ENCODE measurements at places on chromosomes 13 and 19.

DNA sequence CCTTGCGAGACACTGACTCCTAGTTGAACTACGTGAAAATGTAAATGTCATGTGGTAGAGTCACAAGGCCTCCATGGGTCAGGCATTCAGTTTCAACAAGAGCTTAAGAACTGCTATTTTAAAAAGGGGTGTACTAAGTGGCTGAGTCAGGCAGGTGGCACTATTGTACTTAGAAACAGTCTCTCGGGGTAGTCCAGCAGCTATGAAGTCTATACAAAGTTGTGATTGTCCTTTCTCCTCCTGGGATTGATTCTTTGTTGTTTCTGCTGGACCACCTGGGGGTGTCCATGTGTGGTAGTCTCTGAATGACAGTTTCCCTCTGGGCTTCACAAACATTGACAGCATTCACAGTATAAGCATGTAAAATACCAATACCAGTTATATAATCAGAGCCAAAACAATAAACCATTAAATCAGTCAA is 33.0 kb downstream of the UGGT2 start:
- DNase-seq: no peak

- no peak for DNase-seq
Measured at GRCh38 chr19:40630571-40631160, 29.5 kb downstream of the LTBP4 start.

- DNase-seq: no peak
Measured at GRCh38 chr19:38012290-38012689, 105.3 kb downstream of the SIPA1L3 start.

- DNase-seq: no peak
Measured at GRCh38 chr13:60869941-60870613, 473.1 kb downstream of the TDRD3 start.

GRCh38 chr19:41421314-41421713 is 5.9 kb downstream of the B3GNT8 start:
- no peak for DNase-seq

- no peak for DNase-seq
Measured at GRCh38 chr13:49645451-49645850, 17.1 kb downstream of the ARL11 start.

GRCh38 chr13:64680739-64681138 is 2549.4 kb downstream of the PCDH9 start:
- no peak for DNase-seq

DNA sequence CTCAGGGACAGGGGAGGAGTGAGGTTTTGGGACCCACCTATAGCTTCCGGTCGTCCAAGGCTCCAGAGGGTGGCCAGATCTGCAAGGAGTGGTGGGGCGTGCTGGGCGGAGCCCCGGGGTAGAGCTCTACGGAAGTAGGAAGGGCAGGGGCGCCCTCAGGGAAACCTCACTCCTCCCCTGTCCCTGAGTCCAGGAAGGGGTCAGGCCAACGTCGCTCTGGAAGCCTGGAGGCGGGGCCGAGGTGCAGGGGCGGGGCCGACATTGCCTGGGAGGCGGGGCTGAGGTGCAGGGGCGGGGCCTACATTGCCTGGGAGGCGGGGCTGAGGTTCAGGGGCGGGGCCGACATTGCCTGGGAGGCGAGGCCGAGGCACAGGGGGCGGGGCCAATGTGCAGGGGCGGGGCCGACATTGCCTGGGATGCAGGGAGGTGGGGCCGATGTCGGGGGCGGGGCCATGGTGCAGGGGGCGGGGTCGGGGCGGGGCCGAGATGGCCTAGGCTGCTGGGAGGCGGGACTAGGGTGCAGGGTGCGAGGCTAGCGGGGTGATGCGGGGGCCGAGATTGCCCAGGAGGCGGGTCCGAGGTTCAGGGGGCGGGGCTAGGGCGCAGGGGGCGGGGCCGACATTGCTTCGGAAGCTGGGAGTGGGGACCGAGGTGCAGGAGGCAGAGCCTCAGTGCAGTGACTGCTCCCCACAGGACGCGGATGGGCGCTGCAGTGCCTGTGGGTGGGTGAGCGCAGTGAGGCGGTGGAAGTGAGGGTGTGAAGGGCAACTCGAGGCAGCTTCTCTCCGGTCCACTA is 4.9 kb upstream of the PALM start:
- peak; percentile 80 for DNase-seq

- no peak for DNase-seq
Measured at GRCh38 chr13:76351541-76352229, 534.5 kb downstream of the KCTD12 start.

DNA sequence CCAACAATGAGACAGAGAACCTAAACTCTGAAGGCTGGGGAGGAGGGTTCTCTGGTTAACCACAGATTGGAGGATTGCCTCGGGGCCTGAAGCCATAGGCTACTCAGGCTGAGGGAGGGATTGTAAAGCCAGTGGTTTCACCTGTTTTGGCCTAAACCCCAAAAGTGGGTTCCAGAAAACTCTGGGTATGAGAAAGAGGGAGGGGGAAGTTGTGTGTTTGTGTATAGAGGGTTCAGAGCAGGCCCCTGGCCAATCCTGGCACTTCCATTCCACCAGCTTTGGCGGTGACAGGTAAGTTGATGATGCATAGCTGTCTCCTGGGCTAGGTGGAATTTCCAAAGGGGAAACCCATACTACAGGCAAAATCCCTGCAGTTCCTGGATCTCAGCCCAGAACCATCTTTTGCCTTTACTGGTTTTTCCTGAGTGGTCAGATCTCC is 13.5 kb upstream of the CCDC97 start:
- DNase-seq: no peak

DNA sequence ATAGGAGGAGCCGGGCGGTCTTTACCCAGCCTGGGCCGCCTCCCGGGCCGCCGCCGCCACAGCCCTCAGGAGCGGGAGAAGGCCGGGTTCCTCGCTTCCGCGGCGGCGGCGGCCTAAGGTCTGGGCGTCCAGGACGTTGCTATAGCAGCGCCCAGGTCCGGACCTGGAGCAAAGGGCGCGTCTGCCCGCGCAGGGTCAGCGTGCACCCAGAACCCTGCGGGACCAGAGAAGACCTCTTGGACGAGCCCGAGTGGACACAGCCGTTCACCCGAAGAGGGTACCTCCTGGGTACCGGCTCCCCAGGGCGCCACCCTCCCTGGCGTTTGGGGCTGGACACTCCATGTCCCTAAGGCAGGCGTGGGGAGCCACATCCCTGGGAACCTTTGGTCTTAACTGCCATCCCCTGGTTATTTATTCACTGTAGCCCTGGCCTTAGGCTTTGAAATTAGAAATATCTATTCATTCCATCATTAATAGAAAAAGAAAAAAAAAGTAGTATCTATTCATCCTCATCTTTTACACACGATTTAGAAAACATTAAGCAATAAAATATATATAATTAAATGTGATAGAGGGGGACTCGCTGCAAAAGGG is 2.4 kb downstream of the DZIP1 start:
- DNase-seq: no peak

GRCh38 chr19:5290336-5291262 is 50.0 kb downstream of the PTPRS start:
- DNase-seq: no peak

DNA sequence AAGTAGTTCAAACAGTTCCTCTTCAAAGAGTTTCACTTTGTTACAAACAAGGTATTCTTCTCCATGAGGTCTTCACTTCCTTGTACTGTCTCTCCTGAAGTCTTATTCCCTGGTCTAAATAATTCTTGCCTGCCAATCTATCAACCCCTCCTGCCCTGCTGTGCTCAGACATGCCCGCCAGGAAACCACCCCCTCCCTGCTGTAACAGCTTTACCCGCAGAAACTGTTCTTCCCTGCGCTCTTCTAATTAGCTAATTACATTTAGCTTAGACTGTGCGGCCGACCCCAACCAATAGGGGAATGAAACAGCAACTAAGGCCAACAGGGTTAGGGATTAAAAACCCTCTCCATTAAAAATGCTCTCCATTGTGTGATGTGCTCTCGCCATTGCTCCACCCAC is 46.7 kb downstream of the ZNF846 start:
- no peak for DNase-seq

- DNase-seq: peak; percentile 54
Measured at GRCh38 chr19:17718947-17719711, at the start of gene MAP1S. Gene MAP1S, plus strand, starts transcription at chr19:17719480. Its CDS starts 23 bp downstream, at chr19:17719503.

DNA sequence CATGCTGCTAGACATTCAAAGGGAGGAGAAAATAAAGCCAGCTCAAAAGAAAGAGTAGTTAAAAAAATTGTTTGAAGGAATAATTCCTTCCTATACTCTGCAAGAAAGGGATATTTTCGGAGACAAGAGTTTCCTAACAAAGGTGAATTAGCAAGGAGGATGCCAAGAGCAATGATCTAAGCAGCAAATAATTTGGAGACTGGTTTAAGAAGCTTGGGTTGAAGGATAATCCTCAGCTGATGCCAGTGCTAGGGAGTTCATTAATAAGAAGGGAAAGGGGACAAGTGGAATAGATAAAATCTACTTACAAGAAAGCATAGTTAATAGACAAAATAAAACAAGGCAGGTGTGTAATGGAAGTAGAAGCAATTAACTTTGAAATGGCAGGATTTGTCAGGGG is 372.3 kb downstream of the NDFIP2 start:
- no peak for DNase-seq

DNA sequence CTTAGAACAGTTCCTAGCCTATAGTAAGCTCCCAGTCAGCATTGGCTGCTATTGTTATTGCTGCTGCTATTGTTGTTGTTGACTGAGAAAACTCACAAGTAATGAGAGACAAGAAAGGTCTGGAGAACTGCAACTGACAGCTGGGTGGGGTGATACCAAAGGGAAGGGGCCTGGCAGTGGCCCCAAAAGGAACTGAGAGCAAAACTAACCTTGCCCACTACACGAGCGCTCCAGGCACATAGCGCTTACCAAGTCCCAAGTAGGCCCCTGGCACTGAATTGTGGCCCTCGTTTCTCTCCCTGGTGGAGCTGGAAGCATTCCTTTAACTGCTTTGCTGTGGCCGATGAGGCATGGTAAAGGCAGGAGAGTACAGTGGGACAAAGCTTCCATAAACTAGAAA is 59.7 kb downstream of the KCTD12 start:
- DNase-seq: no peak

DNA sequence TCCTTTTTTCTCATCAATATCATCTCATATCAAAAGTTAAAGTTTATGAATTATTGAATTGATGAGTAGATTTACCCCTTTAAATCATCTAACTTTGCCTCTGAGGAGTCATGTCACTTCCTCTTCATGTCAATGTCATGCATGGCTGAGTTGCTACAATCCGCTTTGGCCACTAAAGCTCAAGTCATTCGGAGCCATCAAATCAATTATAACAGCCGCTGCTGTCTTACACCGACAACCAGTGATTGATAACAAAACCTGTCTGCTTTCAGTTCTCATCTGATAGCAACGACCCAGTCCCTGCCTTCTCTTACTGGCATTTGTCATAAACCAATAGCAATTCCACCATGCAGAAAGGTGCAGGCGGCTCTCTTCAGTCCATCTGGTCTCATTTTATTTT is 429.3 kb downstream of the DIAPH3 start:
- no peak for DNase-seq

DNA sequence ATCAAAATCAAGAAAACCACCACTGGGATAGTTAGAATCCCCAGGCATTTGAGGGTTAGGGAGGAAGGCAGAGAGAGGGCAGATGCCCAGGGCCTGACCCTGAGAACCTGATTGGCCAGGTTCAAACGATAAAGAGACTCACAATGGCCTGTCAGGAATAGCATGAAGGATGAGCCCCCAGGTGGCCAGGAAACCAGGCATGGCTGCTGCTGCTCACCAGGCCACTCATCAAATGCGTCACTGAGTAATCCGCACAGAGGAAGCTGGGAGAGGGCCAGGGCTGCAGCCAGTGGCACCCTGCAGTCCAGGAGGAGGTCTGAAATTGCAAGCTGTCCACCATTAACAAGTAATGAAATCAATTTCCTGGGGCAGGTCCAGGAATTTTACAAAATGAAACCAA is 111.3 kb downstream of the KATNAL1 start:
- no peak for DNase-seq

DNA sequence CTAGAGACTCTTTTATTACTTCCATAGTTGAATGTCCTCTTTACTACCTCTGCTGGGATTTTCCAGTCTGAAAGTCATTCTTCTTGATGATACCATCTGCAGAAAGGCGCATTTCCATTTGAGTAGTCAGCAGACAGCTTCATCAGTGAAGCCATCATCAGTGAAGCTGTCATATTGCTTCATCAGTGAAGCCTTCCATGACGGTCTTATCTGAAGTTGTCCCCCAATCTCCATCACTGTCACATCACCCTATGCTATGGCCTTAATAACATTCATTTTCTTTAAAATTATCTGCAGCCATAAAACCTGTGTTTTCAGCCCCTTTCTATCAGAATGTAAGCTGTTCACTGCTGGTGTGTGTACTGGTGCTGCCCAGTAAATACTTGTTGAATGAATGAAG is 151.6 kb downstream of the B3GLCT start:
- DNase-seq: no peak

- DNase-seq: peak; percentile 32
Measured at GRCh38 chr19:44576843-44577565, 36.4 kb upstream of the IGSF23 start.

- DNase-seq: peak; percentile 80
Measured at GRCh38 chr19:10292206-10292788, 2.5 kb downstream of the ICAM5 start.

- peak; percentile 88 for DNase-seq
Measured at GRCh38 chr19:56671613-56671994, at the start of gene ZNF835. Gene ZNF835, minus strand, starts transcription at chr19:56671757. Its CDS starts 6,559 bp downstream, at chr19:56665198.

GRCh38 chr19:1883784-1884183 is 1.5 kb downstream of the ABHD17A start:
- DNase-seq: no peak

- DNase-seq: peak; percentile 63
Measured at GRCh38 chr19:18254546-18255503, 19.4 kb downstream of the IQCN start.

- DNase-seq: no peak
Measured at GRCh38 chr13:35478271-35479037, 2.0 kb upstream of the MAB21L1 start.

- no peak for DNase-seq
Measured at GRCh38 chr19:2286402-2287140, 4.6 kb upstream of the PEAK3 start.

DNA sequence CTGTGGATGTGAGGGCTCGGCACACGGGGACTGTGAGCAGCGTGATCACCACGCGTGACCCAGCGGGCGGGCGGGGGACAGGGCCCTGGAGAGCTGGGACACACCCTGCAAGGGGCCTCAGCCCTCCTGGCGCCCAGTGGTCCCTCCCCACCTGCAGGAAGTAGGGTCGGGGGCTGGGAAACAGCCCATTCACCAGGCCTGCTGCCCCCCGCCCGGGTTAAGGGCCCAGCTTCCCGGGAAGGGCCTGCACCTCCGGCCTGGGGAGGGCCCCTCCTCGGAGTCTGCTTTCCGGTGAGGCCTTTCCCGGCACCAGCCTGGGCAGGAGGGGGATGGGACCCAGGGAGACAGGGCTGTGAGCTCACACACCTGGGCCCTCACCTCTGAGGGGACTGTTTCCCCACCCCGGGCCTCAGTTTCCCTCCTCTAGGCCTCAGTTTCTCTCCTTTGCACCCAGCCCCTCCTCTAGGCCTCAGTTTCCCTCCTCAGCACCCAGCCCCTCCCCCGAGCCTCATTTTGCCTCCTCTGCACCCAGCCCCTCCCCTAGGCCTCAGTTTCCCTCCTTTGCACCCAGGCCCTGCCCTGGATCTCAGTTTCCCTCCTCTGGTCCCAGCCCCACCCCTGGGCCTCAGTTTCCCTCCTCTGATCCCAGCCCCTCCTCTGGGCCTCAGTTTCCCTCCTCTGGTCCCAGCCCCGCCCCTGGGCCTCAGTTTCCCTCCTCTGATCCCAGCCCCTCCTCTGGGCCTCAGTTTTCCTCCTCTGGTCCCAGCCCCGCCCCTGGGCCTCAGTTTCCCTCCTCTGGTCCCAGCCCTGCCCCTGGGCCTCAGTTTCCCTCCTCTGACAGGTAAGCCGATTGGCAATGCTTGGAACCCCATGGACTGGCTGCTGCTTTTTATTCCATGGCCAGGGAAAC is 1.9 kb upstream of the MADCAM1 start:
- no peak for DNase-seq
